Globus pallidus (tissue), 1 donor: ENCODE measurements at places on chromosomes 4 and X.

GRCh38 chr4:7612311-7612897, 177.7 kb upstream of the PSAPL1 start:
- no peak for DNase-seq

DNA sequence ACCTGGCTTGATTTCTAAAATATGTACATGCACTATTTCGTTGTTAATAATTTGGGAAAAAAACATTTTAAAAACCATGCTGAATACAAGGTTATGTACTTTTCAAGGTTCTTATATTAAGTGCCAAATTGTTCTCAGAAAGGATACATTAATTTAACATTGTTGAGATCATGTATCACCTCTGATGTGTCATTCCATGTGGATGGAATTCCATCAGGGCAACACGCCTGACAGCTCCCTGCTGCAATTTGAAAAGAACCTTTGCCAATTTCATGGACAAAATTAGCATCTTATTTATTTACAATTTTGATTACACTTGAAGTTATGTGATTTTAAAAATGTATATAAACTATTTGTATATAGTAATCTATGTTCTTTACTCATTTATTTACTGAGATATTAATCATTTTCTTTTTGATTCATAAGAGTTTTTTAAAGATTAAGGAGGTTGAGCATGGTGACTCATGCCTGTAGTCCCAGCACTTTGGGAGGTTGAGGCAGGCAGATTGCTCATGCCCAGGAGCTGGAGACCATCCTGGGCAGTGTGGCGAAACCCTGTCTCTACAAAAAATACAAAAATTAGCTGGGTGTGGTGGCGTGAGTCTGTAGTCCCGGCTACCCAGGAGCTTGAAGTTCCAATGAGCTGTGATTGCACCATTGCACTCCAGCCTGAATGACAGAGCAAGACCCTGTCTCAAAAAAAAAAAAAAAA, 142.8 kb downstream of the ENPP6 start:
- no peak for DNase-seq

GRCh38 chrX:47169726-47170515, 23.7 kb upstream of the UBA1 start:
- DNase-seq: no peak

DNA sequence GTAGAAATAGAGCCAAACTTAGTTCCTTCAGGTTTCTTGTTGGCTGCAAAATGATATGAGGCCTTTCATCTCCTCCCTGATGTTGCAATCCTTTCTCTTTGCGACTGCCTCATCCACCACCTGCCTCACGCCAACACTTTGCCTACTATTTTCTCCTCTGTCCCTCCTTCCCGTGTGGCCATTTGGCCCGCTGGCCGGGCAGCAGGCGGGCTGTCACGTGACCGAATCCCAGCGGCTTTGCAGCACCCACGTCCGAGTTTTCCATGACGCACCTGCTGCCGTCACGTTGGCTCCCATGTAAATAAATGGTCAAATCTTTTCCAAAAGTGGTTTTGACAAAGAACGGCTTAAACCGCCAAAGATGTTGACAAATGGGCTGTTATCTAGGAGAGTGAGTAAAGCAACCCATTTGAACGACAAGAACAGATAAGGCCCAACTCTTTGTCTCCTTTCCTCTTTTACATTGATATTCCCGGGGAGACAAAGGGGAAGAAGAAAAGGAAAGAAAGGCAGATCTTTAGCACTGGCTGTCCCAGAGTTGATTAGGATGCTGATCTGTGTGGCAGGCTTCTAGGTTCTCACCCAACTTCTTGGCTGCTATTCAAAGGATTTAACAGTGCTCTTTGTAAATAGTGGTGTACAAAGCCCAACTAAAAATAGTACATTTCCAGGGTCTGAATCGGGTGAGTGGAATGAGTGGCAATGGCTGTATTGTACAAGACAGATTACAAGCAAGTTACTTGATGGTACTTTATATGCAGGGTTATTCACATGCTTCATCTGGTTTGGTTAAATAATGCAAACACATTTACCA, 174.2 kb upstream of the JADE1 start:
- DNase-seq: peak; percentile 71

- DNase-seq: no peak
These were observed 6.1 kb upstream of the SRPK3 start for GRCh38 chrX:153774576-153775292.

DNA sequence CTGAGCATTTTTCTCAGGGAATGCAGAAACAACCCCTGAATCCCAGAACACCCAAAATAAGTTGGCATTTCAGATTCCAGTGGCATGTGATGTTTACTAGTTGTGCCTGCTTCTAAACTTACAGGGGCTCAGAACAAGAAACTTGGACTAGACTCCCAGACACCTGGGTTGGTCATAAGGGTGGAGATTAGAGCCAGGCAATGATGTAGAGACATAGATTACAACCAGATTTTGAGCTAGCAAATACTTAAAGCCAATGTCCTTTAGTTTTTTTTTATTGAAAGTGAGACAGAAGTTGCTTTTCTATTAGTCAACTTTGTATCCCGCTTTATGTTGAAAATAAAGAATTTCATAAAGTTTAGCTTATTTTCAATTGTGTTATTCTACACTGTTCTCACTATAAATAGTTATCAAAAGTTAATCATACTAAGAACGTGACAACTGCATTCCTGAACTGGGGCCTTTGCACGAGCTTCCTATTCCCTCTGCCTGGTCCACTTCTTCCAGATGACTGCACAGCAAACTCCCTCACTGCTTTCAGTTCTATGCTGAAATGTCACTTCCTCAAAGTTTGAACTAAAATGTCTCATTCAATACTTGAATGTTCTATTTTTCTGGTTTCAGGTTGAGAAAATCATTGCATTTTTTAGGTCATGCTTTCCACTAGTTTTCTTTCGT, 224.7 kb upstream of the PPP1R2C start:
- no peak for DNase-seq

GRCh38 chr4:151744614-151745013, 16.2 kb downstream of the GATB start:
- no peak for DNase-seq

DNA sequence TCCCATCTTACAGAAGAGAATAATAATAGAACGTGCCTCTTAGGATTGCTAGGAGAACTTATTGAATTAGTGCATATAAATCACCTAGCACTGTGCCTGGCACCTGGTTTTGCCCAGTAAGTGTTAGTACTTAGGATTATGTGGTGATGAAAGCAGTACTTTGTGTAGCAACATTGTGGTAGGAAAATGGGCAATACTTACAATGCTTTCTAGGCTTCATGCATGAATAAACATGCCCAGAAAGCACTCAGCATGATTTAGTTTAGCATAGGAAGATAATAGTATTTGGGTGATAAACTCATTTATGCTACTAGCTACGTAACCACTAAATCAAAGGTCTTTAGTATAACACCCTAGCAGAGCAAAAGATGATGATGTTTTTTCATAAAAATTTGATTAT, 105.6 kb downstream of the NEUROG2 start:
- no peak for DNase-seq

GRCh38 chr4:112277705-112278448, 7.8 kb downstream of the TIFA start:
- no peak for DNase-seq

- no peak for DNase-seq
These were observed 591 bp upstream of the TSPAN7 start for GRCh38 chrX:38560776-38561125.

- no peak for DNase-seq
These were observed 77.2 kb upstream of the BCOR start for GRCh38 chrX:40174854-40175510.

GRCh38 chrX:63652086-63652765, 132.8 kb downstream of the ARHGEF9 start:
- no peak for DNase-seq

DNA sequence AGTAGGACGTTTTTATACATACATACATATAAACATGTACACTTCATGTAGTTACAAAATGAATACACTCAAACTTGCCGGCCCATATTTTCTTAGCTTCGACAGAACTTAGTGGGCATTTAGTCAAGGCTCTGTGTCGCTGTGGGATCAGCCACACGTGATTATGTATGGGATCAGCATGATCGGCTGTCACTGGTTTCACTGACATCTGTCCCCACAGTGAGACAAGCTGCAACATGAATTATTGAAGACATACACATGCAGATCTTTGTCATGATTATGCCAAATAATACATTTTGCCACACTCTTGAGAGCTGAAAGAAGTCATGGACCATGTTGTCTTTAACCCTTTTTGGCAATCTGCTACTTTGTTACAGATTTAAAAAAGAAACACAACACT, 38.2 kb upstream of the NAA11 start:
- no peak for DNase-seq

- DNase-seq: no peak
These were observed 166.7 kb upstream of the SH3RF1 start for GRCh38 chr4:169437299-169438047.

DNA sequence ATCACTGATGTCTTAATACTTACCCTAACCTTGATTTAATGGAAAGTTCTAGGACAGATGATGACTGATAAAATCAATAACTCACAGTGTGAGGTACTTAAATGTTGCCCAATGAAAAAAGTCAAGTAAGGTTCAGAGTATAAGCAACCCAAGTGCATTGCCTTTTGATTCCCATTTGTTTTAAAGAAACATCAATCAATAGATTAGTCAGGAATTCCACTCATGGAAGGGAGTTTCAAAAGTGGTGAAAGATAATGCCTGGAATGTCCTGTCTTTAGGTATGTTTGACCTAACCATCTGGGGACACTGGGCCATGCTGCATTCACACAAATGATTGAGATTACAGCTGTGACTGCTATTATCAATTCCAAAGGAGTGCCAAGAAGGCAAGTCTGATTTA, 259.7 kb downstream of the PPARGC1A start:
- no peak for DNase-seq

GRCh38 chr4:184166736-184167135, 50.9 kb downstream of the ENPP6 start:
- no peak for DNase-seq

DNA sequence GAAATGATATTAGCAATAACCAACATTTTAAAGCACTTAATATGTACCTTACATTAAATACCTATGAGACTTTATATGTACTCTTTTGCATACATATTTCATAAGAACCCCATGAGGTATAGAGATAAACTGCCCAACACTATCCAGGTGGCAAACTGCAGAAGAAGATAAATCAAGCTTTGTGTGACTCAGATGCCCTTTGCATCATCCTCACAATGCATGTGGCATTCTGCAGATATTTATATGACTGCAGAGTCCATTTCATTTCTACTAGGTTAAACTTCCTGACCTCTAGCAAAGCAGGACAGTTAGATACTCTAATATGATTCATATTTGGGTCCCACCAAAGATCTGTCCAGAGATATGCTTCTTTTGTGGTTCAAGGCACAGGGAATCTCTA, 85.6 kb upstream of the RASGEF1B start:
- DNase-seq: no peak

DNA sequence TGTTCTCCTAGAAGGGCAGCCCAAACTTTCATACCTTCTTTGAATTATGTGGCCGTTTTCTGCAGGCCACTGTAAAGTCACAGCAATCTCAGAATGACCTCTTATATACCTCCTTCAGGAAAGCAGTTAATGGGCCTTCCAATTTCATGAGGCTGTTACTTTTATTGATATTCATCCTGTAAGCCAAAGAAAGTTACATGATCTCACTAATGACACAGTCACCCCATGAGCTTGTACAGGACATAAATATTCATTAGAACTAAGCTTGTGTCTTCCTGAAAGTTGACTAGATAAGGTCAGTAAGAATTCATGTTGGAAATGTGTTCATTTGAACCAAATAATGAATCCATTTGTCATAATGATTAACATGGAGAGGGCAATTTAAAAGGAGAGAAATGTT, 283.1 kb upstream of the NWD2 start:
- no peak for DNase-seq

DNA sequence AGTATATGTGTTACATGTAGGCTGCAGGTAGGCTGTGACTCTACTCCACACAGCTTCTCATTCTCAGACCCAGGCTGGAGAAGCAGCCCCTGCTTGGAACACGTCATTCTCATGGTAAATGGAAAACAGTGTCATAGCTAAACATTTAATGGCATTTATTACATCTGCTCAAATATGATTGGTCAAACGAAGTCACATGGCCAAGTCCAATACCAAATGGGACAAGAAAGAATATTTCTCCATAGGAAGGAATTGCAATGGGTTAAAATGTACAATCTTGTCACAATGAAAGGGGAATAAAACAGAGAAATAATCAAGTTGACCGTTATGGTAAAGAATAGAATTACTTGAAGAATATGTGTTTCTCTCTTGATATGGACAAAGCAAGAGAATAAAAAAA, 198.6 kb downstream of the ANAPC10 start:
- no peak for DNase-seq

DNA sequence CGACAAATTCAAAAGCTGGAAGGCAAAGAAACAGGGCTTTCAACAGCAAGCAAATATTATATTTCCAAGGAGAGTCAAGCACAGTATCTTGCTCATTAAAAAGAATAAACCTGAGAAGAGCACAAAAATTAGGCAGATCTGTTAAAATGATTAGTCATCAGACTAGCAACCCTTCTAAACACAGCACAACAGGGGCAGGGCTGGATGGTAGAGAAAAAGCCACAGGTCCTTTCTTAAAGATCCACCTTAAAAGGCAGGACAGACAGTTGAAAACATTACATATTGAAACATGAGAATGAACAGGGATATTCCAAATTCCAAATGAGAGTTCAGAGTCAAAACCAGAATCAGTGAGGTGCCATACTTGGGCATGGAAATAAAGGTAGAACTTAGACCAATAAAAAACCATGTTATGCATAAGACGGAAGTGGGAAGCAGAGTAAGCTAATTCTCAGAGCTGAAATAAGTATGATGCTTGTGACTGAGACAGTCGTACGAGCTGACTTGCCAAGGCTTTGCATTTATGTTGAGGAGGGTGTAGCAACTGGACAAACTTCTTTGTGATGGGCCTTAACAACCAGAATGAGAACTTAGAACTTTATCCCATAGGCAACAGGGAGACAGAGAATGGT, 126.9 kb upstream of the FAM9B start:
- DNase-seq: no peak

DNA sequence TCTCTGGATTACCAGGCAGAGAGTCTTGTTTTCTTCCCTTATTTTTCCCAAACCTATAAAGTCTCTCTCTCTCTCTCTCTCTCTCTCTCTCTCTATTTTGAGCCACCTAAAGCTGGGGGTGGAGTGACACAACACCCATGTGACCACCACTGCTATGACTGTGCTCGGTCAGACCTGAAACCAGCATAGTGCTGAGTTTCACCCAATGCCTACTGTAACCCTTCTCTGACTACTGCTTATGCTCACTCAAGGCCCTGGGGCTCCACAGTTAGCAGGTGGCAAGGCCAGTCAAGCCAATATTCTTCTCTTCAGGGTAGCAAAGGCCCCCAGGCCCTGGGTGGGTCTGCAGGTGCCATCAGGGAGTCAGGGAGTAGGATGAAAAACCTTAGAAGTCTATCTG, 114.7 kb upstream of the ARMCX2 start:
- no peak for DNase-seq

DNA sequence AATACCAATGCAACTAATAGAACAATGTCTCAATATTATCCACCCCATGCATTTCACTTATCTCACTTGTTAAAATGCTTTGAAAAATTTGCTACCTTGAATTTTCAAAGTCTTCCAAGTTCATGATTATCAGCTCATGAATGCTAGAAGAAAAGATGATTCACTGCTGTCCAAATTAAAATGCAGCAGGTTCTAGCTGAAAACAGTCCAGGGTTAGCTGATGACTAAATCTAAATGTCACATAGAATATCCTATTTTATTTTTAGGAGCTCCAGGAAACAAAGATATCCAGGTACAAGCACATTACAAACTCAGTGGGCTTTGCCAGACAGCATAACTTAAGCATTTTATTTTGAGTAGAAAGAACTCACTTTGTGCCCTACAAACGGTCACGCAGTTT, 38.0 kb upstream of the SPARCL1 start:
- no peak for DNase-seq

- no peak for DNase-seq
These were observed 36.0 kb upstream of the CBR4 start for GRCh38 chr4:169045862-169046584.
